CD4-positive, alpha-beta T cell treated with Interleukin-2 at 100 ng/mL for 4 hours (primary cell): ENCODE measurements at places on chromosomes 2 and 18.

- DNase-seq = no peak
Measured at GRCh38 chr18:37265382-37265781, 300.2 kb downstream of the CELF4 start.

GRCh38 chr2:143394062-143394461, 264.8 kb downstream of the ARHGAP15 start:
- no peak for DNase-seq

DNA sequence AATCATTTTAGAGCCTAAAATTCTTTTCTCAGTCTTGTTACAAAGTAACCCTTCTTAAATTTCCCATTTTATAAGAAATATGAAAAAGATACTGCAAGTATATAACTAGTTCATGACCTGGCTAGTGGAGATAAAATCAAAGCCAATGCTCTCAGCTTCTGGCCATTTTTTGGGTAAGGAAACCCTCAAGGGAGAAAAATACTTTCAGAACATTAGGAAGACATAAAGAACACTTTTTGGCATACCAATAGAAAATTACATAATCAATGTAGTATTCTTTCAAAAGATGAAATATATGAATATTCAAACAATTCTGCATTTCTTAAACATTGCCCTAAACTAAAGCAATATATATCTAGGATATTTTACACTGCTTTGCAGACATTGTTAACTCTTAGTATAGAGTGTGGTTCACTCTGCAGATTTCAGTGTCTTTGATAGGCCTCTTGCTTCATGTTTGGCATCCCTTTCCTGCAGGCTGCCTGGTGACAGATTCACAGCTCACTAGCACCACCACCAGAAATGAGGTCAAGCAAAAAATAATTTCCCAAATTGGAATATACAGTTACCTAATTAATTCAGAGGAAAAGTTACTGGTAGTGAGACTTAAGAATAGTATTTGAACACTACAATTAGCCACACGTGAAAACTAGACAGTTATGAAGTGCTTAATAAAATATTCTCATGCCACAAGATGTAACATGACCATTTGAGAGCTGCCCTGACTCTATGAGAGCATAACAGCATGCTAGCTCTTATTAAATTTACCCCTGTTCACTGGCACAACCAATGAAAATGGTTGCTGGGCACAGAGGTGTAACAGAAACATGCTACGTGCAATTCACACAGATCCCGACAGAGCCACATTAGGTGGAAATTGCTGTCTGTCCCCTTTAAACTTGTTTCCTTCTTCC, 36.0 kb downstream of the PAIP2B start:
- DNase-seq = no peak

GRCh38 chr2:105540642-105541041, 141.8 kb upstream of the FHL2 start:
- DNase-seq = no peak

GRCh38 chr2:232038881-232039485, 77.5 kb downstream of the DIS3L2 start:
- DNase-seq = no peak

- DNase-seq = no peak
Measured at GRCh38 chr2:147368306-147368705, 476.5 kb upstream of the ACVR2A start.

GRCh38 chr18:50334546-50335152, 40.2 kb upstream of the SKA1 start:
- no peak for DNase-seq

- peak; percentile 15 for DNase-seq
Measured at GRCh38 chr18:35158728-35159450, 81.9 kb upstream of the ZNF397 start.

DNA sequence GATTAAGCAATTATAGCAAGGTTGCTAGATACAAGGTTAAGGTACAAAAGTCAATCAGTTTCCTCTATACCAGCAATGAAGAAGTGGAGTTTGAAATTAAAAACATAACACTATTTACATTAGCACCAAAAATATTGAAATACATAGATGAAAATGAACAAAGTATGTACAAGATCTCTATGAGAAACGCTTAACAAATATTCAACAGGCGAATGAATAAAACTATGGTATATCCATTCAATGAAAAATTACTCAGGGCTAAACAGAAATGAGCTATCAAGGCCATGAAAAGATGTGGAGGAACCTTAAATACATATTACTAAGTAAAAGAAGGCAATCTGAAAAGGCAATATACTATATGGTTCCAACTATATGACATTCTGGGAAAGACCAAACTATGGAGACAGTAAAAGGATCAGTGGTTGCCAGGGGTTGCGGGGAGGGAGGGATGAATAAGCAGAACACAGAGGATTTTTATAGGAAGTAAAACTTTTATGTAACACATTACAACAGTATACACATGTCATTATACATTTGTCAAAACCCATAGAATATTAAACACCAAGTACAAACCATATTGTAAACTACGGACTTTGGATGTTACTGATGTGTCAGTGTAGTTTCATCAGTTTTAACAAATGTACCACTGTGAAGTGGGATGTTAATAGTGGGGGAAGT, 62.1 kb downstream of the RMDN2 start:
- no peak for DNase-seq

DNA sequence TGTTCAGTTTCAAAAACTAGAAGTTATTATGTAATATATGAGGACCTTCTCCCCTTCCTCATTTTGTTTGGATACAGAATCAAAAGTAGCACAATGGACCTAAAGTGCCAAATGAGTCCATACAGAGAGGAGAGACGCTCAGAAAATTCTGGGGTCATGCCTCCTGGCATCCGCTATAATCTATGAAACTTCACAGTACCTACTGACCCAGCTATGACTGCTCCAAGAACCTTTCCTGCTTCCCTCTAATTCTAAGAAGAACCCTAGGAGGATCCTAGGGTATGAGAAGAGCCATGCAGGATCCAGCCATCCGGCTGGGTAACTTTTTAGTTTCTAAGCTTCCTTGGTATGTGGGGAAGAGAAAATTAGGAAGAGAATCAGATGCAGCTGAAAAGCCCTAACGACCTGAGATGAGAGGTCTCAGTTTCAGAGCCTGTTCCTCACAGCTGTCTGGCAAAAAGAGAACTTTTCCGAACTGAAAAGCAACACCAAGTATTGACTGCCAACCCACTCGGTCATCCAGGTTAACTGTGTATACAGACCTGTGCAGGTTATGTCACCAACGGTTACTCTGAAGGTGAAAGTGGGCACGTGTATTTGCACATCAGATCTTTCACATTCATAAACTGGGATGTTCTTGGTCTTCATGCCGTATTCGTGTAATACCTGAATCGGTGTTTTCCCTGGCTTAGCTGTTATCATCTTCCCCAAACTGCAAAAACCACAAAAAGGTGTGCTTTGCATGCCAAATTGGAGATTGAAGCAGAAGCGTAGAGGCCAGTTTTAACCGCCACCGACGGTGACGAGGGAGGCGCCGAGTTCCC, 1.1 kb downstream of the PRKRA start:
- peak; percentile 66 for DNase-seq

DNA sequence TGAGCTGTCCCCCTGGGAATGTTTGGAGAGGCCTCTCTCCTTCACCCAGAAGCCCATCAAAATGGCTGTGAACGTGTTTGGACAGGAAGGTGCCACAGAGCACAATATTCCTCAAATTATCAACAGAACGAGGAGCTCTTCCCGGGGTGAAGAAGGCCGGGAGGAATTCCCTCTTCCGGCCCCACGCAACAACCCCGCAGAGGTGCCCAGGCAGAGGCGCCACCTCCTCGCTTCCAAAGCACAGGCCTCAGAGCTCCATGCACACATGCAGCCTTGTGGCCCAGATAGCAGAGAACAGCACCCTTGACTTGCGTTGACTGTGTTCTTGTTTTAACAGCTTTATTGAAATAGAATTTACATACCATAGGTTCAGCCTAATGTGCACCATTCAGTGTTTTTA, 152.5 kb upstream of the SALL3 start:
- DNase-seq = no peak

DNA sequence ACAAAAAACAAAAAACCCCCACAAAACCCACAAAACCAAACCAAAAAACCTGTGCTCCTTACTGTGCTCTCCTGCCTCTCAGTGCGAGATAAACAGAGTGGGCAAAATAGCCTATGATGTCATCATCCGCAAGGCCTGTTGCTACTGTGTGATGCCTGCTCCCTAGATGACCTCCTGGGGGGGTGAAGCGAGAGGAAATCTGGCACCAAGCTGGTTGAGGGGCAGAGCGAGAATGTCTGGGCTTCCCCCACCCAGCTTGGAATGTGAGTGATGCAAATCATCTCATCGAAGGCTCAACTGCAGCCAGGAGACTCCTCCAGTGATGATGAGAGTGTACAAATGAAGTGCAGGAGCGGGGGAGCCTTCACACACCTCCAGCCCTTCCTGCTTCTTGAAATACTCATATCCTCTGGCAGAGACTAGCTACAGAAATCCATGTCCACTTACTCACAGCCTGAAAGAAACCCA, 57.7 kb upstream of the MAP4K3 start:
- no peak for DNase-seq

GRCh38 chr2:220077488-220077887, 450.1 kb downstream of the SLC4A3 start:
- no peak for DNase-seq
